ENCODE measurements at places on chromosomes 11 and 22.

- DNase-seq, result no peak
Measured at GRCh38 chr11:4418403-4418802, 24.9 kb upstream of the TRIM21 start.

DNA sequence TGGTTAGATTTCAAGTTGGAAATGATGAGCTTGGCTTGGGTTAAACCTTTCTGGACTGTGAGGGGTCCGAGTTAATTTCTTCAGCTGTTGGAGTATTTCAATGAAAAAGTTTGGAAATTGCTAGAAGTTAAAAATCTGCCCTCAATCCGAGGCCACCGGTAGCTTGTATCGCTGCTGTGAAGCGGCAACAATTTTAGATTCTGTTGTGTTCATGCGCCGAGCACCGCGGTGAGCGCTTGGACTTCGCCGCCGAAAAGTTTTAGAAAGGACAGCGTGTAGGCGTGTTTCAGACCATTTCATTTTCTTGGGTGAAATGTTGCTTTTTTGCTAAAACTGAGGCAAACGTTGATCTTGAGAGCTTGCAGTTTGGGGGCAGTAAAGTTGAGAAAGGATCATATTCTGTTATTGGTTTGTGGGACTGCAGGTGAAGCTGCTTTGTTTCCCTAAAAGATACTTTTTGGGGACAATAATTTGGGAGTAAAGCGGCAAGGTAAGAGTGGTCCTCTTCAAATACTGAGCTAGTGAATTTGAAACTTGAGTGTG lies 928 bp downstream of the FBXO7 start:
- DNase-seq, result no peak

DNA sequence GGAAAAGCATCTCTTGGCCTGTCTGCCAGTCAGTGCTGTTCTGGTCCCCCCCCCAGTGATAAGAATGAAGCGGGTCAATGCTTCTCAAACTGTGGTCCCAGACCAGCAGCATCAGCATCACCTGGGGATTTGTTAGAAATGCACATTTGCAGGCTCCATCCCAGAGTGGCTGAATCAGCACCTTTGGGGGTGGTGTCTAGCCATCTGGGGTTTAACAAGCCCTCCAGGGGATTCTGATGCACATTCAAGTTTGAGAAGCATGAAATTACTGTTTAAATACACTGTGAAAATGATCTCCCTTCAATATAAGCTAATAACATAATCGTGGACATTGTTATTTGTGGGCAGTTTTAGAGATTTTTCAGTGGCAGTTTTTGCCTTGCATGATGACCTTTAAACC lies 133.5 kb downstream of the MYO18B start:
- no peak for DNase-seq

- no peak for DNase-seq
Measured at GRCh38 chr11:1017269-1018005, 19.1 kb downstream of the MUC6 start.

DNA sequence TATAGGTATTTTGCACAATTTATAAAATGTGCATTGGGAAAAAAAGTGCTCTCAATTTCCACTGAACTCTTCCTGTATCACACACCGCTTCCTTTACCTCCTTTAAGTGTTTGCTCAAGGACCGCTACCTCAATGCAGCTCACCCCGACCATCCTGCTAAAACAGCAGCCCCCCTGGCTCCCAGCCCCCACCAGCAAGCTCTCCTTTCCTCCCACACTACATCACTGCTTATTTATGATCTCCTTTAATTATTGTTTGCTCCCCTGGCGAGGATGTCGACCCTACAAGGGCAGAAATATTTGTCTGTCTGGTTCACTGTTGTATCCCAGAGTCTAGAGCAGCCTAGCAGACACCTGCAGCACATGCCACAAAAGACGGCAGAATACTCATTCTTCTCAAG lies 10.0 kb downstream of the SHANK2 start:
- no peak for DNase-seq

DNA sequence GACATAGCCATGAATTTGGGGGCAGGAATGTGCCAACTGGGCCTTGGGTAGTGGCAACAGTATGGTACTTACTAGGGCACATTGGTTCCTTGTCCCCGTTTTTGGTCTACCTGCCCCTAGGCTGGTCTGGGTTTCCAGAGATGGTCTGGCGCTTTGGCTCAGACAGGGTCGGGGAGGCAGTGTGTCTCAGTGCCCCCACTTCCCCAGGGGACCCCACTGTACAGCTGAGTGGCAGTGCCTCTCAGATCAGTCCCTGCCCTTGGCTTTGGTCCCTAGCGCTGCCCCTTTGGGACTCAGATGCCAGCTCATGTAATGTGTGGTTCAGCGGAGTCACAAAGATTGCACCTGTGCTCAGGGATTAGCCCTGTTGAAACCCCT lies 3.3 kb downstream of the RIC8A start:
- DNase-seq, result no peak

GRCh38 chr11:13594044-13594443 lies 74.4 kb upstream of the FAR1 start:
- no peak for DNase-seq

DNA sequence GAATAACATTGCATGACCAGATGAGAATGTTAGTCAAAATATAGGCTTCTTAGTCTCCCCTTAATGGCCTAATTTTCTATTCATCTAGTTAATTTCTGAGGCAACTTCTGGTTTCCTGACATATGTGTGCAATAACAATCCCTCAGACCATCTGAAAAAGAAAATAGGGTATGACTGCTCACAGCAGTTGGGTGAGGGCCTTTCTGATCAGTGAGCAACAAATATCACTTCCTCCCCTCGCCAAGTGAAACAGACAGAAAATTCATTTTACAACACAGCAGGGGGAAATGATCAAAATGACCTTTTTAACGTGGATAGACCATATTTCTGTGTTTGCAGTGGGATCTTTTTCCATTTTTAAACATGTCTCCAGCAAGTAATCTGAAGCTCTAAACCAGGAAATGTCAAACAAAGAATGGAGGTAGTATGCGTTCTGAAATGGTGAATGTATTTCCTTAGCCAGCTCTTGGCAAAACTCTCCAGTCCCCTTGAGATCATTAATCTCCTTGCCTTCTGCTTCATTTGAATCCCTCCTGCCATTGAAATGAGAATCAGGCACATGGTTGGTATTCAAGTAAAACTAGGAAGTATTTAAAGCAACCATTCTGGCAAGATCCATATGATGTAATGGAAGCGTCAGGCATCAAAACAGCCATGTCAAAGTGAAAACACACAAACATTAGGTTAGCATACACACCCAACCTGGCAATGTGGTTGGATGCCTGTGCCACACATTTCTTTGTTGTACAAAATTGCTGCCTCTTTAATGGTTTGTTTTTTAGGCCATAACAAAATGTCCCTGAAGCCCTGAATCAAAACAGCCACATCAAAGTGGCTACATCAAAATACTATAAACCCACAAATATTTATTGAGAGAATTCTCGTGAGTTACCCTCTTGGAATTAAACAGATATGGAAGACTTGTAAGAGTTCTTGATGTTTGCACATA lies 100.1 kb downstream of the SLC1A2 start:
- no peak for DNase-seq

DNA sequence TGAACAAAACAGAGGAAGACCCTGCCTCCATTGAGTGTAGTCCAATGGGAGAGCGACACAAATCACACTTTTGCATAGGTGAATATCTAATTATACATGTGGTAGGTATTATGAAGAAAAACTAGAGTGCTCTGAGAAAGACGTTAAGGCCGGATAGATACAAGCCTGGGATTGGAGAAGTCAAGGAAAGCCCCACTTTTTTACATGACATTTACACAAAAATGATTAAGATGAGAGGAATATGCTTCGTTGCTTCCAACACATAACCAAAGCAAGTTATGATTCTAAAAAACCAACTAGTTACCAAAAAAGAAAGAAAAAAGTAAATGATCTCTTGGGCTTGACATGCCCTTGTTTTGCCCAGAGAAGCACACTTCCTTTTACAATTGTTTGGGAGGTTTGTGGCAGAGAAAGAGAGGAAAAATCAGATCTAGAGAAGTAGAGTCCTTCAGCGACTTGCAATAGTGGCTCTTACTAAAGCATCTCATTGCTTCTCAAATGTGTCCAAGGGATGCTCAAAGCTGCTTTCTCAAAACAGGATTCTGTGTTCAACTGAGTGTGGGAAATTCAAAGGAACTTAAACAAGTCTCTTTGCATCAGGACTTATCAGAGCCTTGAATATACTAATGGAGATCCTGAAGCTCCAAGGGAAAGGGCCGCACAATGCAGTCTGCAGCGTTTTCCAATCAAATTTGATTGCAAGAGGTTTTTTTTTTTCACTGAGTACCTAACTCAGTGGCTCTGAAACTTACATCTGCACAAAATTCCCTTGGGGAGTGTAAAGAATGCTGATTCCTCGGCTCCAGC lies 38.8 kb downstream of the FLI1 start:
- no peak for DNase-seq

GRCh38 chr22:39489094-39490068 lies 12.7 kb upstream of the MIEF1 start:
- DNase-seq, result no peak

GRCh38 chr11:76361374-76361773 lies 19.6 kb downstream of the THAP12 start:
- DNase-seq, result no peak

- DNase-seq, result no peak
Measured at GRCh38 chr22:46641811-46642266, 21.7 kb downstream of the GRAMD4 start.

DNA sequence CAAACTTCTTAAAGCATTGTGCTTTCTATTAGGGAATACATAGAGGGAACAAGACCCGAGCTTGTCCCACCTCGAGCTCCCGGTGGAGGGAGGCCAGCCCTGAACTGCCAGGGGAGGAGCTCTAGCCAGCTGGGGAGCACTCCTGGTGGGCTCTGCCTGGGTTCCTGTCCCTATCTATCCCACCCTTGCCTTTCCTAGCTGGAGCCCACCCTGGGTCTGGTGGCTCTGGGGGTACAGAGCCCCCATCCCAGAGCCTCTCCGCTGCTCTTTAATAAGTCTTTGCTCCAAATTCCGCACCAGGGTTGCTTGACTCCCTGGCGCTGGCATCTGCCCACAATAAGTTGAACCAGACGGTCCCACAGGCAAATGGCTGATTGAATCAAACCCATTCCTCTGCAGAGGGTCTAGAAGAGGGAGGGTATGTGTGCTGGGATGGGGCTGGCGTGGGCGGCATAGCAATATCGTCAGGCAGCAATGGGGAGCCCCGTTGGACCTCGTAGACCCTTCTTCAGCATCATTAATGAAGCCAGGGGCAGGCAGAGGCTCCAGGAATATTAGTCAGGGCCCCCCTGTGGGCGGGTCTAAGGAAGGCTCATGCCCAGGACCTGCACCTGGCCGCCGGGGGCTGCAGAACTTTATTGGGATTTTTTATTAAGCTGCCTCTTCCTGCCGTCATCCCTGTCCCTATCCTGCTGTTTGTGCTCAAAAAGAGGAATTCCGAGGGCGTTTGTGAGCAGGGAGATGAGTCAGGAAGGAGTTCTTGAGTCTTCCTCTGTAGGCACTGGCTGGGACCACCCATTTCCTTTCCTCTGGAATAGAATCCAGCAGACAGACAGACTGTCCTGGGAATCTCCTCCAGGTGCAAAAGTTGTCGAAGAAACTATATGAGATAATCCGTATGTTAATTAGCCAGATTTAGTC lies 38.5 kb upstream of the RIC3 start:
- no peak for DNase-seq

DNA sequence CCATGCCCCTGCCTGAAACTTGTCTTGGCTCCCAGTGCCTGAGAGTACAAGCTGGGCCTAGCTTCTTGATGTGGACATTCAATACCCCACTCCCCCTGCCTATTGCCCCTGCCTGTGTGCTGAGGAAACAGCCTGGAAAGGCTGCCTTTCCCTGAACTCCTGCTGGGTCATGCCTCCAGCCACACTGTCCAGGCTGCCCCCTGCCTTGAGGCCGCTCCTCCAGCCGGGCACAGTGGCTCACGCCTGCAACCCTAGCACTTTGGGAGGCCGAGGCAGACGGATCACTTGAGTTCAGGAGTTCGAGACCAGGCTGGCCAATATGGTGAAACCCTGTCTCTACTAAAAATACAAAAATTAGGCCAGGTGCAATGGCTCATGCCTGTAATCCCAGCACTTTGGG lies 10.1 kb downstream of the CCS start:
- no peak for DNase-seq

GRCh38 chr22:49664371-49664881 lies 163.2 kb downstream of the BRD1 start:
- no peak for DNase-seq

DNA sequence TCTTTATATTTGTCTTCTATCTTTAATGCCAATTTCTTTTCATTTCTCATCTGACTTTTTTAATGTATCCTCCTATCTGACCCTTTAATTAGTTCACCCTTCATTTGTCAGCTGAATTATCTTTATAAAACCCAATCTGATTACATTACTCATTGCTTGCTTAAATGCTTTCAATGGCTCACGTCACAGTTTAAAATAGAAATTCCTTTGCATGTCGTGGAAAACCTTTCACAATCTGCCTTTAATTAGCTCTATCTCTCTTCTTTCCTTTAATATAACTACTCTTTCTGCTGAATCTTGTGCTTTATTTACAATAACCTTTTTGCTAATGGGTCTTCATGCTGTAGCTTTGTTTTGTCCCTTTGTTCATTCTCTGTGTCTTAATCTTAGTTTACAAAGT lies 125.7 kb downstream of the DYNC2H1 start:
- DNase-seq, result no peak

GRCh38 chr11:114440971-114441763 lies 1.9 kb downstream of the REXO2 start:
- DNase-seq, result no peak

GRCh38 chr11:13440100-13440855 lies 22.7 kb downstream of the BTBD10 start:
- DNase-seq, result no peak

DNA sequence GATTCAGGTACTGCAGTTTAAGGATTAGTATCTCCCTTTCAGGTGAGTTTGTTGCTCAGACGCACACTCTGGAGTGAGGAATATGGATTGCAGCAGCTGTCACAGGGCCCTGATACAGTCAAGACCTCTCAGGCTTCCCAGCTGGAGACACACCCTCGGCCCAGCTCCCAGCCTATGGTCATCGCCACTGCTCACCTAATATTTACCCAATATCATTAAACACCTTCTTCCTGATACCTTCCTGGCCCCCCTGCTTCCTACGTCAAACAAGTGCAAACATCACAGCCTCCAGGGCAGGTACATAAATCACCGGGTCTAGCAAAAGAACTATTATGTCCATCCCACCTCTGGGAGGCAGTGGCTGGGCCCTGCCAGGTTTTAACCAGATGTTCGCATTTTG lies 213.3 kb downstream of the MN1 start:
- DNase-seq, result no peak

GRCh38 chr11:114265122-114265878 lies 30.9 kb upstream of the NNMT start:
- DNase-seq, result no peak

- DNase-seq, result no peak
Measured at GRCh38 chr11:31397239-31397834, 27.7 kb downstream of the DNAJC24 start.

GRCh38 chr11:73990730-73991129 lies 8.1 kb upstream of the UCP2 start:
- DNase-seq, result no peak
